Fibroblast of gingiva (primary cell): ENCODE measurements at places on chromosomes 3 and 15.

GRCh38 chr3:37210230-37210629, 35.8 kb upstream of the LRRFIP2 start:
- DNase-seq: peak; percentile 42

- DNase-seq: peak; percentile 14
These were observed 19.1 kb downstream of the KBTBD8 start for GRCh38 chr3:67017211-67017610.

- no peak for DNase-seq
These were observed 5.2 kb upstream of the USP3 start for GRCh38 chr15:63499175-63499549.

GRCh38 chr3:29249829-29250345, 31.0 kb upstream of the RBMS3 start:
- DNase-seq: no peak

DNA sequence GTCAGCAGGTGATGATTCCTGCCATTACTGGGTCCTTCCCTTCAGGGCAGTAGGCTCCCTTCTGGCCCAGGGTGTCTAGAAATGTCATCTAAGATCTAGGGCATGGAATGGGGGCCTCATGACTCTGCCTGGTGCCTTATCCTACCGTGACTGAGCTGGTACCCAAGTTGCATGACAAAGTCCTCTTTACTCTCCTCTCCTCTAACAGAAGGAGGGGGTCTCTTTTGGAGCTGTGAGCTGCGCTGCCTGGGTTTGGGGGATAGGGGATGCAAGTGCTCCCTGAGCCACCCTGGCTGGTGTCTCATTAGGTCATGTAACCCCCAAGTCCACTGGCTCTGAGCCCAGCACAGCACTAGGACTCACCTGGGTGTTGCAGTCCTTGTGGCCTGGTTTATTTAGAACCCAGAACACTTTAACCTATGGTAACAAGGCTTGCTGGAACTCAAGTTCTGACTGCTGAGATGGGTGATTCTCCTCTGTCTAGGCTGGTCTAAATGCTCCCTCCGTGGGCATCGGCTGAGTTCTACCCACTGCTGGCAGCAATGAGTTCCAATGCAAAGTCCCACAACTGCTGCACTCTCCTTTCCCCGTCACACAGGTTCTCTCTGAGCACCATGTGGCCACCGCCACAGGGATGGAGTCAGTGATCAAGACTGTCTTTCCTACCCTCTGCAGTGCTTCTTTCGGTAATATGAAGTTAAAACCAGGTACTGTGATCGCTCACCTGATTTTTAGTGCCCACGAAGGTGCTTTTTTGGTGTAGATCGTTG, 34.0 kb downstream of the XXYLT1 start:
- no peak for DNase-seq

GRCh38 chr3:15263120-15263519, 57.1 kb downstream of the CAPN7 start:
- no peak for DNase-seq

DNA sequence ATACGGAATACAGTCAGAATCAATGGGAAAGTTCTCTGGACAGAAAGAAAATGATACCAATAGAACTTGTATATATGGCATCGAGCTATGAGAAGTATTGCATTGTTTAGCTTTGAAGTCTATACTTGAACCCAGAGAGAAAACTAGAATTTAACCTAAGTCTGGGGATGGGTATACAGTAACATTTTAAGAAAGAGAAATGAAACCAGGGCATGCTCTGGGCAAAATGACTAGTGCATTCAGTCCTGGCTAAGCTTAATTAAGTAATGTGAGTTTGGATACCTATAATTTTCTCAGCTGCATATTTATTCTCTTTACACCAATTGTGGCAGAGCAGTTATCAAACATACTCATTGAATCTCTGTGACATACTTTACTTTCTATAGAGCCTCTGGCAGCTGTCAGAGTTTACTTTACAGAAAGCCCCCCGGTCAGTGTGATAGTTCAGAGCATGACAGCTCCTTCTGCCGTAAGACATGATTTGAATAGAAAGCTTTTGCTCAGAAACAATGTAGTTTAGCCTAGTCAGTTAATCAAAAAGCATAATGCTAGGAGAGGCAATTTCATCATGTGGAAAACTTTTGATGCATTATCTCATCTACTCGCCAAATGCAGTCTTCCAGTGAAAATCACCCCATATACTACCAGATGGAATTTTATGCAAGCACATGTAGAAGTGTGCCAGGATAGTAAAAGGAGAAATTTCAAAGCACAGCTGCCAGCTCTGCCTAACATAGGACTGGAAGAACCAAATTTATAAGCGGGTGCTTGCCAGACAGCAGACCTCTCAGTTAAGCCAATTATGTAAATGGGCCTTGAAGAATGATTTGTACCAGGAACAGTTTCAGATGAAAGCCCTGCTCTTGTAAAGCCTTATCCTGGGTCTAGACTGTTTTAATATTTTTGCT, 40.7 kb downstream of the OXSM start:
- no peak for DNase-seq

DNA sequence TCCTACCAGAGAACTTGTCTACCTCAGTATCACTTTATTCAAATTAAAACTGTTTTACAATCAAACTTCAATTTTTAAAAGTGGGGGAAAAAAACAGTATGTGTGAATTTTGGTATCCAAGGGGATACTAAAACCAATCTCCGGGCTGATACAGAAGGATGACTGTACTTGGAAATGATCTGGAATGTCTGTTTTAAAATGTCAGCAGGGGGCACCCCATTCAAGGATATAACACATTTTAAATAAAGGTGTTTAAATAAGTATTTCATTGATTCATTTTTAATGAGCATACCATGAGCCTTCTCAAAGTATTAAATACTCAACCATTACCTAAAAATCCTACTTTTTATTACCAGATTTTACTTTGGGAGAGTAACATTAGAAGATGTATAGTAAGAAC, 67.9 kb downstream of the ULK4 start:
- peak; percentile 41 for DNase-seq

- no peak for DNase-seq
These were observed 120.3 kb upstream of the SLC6A11 start for GRCh38 chr3:10695595-10696285.

- no peak for DNase-seq
These were observed 46.1 kb downstream of the MYRIP start for GRCh38 chr3:39855517-39855916.

DNA sequence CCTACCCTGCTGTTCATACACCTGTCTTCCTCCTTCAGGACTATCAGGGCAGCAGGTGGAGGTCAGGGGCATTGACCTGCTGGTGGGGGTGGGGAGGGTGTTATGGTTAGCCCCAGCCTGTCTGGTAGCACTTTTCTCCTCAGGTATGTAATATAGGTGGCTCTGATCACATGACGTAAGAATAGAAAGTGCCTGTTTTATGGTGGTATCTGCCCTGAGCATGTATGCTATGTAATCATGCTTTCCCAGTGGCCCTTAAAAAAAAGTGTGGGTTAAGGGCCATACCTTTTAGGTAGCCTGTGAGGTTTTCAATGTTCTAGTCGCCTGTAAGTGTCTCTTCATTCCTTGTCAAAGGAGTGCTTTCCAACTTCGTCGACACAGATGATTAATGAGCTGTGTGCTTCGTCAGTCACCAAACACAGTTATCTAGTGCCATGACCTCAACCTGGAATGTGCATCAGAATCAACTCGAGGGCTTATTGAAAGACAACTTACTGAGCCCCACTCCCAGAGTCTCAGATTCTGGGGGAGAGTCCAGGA, 86.3 kb downstream of the KLHL25 start:
- DNase-seq: no peak

- DNase-seq: no peak
These were observed 261.1 kb downstream of the EPHB1 start for GRCh38 chr3:135056084-135056730.

DNA sequence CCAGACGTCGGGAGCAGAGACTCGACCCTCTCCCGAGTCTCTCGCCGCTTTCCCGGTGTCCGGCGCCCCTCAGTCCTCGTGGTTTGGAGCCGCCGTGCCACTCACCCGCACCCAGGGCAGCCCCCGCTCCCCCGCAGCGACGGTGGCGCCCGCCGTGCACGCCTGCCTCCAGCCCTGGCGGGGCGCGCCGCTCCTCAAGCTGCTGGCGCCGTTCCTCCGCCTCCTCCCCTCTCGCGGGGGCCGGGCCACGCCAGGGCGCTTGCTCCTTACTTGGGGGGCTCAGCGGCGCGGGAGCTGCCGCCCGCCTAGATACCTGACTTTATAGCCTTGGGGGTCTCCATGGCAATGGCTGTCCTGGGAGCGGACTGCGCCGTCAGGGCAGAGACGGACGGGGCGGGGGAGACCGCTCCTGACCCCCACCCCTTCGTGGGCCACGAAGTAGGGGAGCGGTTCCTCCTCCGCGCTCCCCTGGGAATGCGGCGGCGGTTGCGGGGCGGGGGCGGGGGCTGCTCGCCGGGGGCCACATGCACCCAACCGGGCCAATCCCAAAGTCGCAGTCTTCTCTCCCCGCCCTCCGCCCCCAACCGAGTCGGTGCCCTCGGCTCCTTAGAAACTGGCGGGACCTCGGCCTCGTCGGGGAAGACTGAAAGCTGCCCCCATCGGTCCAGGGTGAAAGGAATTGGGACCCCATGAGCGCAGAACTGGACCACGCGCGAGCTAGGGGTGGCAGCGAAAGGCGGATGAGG, at the start of gene ANKRD63:
Gene ANKRD63 (minus strand): TSS at position 196 of the 746 bp plus-strand sequence. CDS start 478 bp downstream, outside the sequence.
- no peak for DNase-seq

DNA sequence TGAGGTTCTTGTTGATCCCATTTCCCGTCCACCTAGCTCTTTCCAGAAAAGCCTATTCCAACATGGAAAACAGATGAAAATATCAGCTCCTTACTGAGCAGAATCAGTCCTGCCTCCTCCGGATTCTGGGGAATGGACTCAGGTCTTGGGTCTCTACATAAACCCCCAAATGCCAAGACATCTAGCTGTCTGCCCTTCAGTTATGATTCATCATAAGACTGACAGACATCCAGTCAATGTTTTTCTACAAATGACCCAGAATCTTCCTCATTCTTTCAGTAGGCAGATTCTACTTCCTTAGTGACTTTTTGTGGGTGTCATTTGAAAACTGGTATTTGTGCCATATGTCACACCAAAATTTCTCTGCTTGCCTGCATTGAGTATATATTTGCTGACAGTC, 103.0 kb upstream of the TGFBR2 start:
- no peak for DNase-seq

- DNase-seq: no peak
These were observed 435.7 kb downstream of the NAALADL2 start for GRCh38 chr3:175294793-175295192.

- no peak for DNase-seq
These were observed 77.3 kb upstream of the COL8A1 start for GRCh38 chr3:99561056-99561455.

GRCh38 chr3:105938101-105938500, 69.3 kb upstream of the CBLB start:
- DNase-seq: peak; percentile 86
